ENCODE measurements at places on chromosomes 12 and 14. TPM values are rescaled to one million over a fixed set of nuclear protein-coding genes. Genes with fewer than 3 reads are reported as not detected.

GRCh38 chr14:47657143-47657542 lies 18.3 kb downstream of the MDGA2 start:
- no peak for DNase-seq

GRCh38 chr12:95940514-95940913 lies 1.9 kb downstream of the CCDC38 start:
- DNase-seq = no peak

DNA sequence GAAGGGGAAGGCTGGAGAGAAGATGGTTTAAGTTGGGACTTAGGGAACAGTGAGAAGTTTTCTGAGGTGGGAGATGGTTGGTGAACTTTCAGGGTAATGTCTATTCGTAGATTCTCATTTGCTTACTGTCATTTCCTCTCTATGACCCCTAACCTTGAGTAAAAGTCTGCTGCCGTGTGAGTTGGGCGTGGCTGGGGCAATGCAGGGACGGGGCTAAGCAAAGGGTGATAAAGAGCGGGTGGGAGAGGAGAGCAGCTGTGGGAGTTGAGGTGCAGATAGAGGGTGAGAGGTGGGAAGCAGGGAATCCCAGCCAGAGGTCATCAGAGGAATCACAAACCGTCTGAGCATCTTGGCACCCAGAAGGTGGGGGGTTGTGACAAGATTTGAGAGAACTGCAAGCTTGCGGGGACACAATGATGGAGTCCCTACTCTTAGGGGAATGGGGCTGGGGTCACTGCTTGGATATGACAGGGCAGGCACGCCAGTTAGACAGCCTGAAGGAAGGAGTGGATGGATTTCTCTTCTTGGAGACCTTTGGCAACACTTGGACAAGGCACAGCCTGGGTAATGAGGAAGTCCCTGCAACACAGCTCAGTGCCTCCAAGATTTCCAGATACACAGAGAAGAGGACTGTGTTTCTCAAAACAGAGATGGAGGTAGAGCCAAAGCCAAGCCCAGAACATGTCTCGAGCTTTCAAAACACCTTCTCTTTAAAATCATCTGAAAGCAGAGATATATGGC lies 45.9 kb upstream of the CTDSP2 start:
- no peak for DNase-seq

- DNase-seq = no peak
These were observed 59.7 kb downstream of the TRPV4 start for GRCh38 chr12:109773384-109774011.

- no peak for DNase-seq
These were observed 89.5 kb upstream of the EEA1 start for GRCh38 chr12:93018610-93019009.

DNA sequence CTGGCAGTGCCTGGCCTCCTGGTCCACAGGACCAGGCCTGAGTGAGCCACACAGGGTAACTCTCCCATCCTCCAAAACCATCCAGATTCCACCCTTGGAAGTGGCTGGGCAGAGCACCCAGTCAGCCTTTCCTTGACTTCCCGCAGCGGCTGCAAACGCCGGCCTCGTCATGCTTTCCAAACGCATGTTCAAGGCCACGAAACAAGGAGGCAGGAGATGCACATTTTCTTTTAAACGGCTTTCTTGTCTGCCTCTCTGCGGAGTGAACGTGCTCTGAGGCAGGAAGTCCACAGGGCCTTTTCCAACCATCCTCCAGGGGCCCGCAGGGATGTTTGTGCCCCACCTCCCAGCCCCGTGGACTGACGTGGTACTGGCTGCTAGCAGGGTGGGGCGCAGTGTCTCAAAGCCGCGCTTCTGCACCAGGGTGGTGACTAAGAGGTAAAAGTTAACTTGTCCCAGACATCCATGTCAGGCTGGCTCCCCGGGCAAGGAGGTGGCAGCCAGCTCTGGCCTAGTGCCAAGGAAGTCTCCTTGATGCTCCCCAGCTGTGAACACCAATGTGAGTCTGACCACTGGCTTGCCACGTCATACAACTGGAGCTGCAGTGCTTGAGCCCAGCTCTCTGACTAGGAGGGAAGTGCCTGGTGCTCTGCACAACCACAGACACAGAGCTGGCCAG lies 45.0 kb downstream of the KCNA5 start:
- peak; percentile 50 for DNase-seq

GRCh38 chr14:101458741-101459550 lies 102.3 kb upstream of the DIO3 start:
- DNase-seq = no peak

DNA sequence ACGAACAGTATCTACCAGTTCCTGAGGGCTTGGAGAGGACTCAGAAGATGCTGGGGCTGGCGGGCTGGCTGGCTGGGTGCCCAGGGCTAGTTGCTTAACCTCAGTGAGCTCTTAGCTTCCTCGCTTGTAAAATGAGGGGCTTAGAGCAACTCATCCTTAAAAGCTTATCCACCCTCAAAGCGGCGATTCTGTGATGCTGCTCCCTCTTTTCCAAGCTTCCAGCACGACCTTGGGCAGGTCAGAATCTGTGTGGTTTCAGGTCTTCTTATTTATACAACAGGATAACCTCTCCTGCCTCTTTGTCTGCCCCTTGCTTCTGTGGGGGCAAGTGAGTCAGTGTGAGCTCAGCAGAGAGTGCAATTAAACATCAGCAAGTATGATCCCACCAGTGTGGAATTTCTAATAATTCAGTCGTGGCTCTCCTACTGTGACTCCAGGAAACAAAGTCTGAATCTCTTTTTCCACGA lies 281.8 kb downstream of the KSR2 start:
- DNase-seq = no peak

- peak; percentile 14 for DNase-seq
These were observed 17.4 kb downstream of the PAWR start for GRCh38 chr12:79673354-79673753.

GRCh38 chr12:27615331-27615891 lies 80.8 kb upstream of the REP15 start:
- peak; percentile 37 for DNase-seq

- no peak for DNase-seq
These were observed 16.4 kb upstream of the NCOR2 start for GRCh38 chr12:124583854-124584253.

- DNase-seq = no peak
These were observed 690 bp upstream of the RBP5 start for GRCh38 chr12:7129287-7129871.

DNA sequence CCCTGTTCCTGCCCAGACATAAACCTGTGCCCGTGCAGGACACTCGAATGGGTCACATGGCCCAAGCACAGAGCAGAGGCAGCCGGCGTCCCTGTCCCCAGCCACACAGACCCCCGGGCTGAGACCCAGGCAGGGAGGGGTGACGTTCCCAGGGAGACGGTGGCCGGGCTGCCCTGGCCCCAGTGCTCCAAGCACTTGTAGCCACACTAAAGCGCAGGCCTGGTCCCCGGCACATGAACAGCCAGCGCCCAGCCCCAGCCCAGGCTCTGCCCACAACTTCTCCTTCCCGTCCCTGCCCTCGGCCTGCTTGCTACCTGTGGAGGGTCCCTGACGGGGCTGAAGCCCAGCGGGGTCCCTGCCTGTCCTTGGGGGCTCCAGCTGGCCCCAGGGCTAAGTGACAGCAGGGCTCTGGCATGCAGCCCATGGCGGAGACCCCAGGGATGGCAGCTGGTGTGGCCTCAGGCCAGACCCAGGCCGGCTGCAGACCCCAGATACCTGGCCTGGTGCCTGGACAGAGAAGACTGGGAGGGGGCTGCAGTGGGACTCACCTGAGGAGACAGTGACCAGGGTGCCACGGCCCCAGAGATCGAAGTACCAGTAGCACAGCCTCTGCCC lies 338.4 kb downstream of the TMEM121 start:
- no peak for DNase-seq

- no peak for DNase-seq
These were observed 40.3 kb downstream of the TIMELESS start for GRCh38 chr12:56408799-56409417.

GRCh38 chr12:121796855-121797751 lies 3.6 kb upstream of the RHOF start:
- peak; percentile 81 for DNase-seq

DNA sequence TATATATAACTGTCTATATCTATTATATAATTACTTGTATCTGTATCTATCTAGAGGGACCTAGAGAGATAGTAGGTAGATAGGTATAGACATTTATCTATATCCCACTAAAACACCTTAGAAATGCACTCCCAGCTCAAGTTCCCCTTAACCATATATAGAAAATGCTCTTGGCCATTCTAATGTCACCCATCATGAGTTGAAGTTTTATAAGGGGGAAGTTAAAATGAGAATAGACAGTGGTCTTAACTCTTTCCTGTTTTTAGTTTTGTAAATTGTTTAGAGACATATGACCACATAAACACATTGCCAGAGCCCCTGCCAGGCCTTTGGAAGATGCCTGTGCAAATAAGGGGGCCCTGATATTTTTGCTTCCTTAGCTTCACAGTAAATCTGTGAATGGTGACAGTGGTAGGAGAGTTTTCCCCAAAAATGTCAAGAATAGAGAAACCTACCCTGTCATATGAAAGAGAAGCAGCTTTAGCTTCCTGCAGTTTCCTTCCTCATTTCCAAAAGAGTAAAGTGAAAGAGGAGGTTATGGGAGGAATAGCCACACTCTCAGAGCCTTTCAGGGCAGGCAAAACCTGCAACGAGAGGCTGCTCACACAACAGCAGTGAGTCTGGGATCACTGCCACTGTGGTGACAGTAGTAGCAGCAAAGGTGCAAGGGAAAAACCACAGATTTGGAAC lies 45.5 kb downstream of the MGST1 start:
- no peak for DNase-seq

GRCh38 chr12:28027328-28027727 lies 54.8 kb upstream of the PTHLH start:
- peak; percentile 54 for DNase-seq

GRCh38 chr12:126784328-126784921 lies 1482.5 kb upstream of the TMEM132C start:
- DNase-seq = peak; percentile 55

GRCh38 chr12:48982397-48983080 lies 4.4 kb downstream of the WNT1 start:
- no peak for DNase-seq

DNA sequence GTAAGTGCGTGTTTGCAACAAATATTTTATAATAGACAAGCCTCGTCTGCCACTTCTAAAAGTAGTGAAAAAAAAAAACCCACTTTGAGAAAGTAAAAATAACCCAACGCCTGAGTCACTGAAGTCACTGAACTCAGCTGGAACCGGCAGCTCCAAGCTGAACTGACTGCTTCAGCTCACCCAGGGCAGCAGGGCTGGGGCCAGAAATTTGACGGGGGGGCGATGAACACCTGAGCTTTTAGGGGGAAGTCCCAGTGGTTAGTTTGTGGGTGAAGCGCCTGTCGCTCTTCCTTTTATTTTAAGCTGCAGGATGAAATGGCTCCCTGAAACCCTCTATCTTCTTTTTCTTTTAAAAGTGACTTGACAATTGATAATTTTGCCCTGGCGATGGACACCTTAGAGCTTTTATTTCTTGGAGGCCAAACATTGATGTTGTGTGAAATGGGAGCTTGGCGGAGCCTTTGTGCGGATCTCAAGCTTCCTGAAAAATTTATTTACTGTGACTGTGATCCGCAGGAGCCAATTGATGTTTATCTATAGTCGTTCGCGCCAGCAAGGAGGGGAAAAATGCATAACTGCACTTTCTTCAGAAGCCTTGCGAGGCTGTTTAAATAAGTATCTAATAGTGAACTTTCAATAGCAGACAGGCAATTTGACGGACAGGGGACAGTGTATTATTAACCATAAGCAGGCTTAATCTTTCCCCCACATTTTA lies 173.2 kb upstream of the MYL2 start:
- DNase-seq = no peak

GRCh38 chr12:14920475-14921126 lies 17.7 kb downstream of the ERP27 start:
- DNase-seq = no peak

DNA sequence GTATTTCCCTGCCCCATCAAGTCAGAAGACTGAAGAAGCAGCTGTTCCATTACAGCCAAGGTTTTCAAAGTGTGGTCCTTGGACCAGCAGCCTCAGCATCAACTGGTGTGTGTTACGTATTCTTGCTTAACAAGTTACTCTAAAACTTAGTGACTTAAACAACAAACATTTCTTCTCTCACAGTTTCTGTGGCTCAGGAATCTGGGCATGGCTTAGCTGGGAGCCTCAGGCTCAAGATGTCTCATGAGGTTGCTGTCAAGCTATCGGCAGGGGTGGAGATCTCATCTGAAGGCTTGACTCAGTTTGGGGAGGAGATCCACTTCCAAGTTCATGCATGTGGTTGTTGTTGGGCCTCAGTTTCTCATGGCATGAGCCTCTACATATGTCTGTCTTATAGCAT lies 174.5 kb downstream of the KTN1 start:
- DNase-seq = no peak

DNA sequence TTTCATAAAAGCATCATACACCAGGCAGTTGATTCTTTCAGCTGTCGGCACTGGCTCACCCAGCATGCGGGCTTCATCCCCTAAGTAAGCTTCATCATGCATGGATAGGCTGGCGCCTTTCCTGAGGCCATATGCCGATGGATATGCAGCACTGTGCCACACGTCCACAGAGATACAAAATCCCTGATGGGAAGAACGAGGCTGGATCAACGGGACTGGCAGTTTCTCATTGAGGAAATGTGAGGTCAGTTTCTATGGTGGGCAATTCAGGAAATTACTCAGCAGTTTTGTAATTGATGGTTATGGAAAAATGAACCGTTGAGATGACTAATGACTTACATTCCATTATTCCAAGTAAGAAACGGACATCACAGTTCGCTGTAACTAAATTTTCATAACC lies 453.8 kb downstream of the TMEM121 start:
- DNase-seq = no peak

DNA sequence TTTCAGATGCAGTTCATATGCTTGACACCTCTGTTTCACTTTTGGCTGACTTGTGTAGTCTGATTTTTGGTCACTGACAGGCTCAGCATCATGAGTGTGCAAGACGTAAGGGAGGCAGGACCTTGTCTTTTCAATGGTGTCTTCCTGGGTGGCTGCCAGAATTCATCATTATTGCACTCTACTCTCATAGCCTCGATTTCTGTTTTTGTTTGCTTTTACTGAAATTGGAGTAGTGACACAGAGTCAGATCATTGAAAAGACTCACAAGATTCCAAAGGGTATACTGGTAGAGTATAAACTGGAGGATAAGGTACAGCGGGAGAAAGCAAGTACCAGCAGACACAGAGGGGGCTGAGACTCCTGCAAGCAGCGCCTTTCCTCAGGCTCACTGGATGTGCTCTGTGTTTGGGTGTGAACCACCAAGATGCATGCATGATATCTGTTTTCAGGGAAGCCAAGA lies 126.3 kb upstream of the FGD4 start:
- no peak for DNase-seq

The FGF23 gene
- 0.31 TPM for total RNA-seq

The SLC4A8 gene
- total RNA-seq = 1.2 TPM

The AEBP2 gene
- 43.9 TPM for total RNA-seq

The SLC38A4 gene
- total RNA-seq = 12.0 TPM

The MYH6 gene
- total RNA-seq = 3.3 TPM

The STYK1 gene
- 1.7 TPM for total RNA-seq

The MGAT4C gene
- total RNA-seq = 0.41 TPM

The EIF2S3B gene
- 1.2 TPM for total RNA-seq

The TAS2R42 gene
- total RNA-seq = not detected

All from tongue (tissue), 3 donors.